ENCODE measurements at places on chromosomes 4 and X. TPM values are rescaled to one million over a fixed set of nuclear protein-coding genes. Genes with fewer than 3 reads are reported as not detected.

- DNase-seq: peak; percentile 6
Observed at GRCh38 chr4:121070696-121071639, 1.4 kb downstream of the NDNF start.

DNA sequence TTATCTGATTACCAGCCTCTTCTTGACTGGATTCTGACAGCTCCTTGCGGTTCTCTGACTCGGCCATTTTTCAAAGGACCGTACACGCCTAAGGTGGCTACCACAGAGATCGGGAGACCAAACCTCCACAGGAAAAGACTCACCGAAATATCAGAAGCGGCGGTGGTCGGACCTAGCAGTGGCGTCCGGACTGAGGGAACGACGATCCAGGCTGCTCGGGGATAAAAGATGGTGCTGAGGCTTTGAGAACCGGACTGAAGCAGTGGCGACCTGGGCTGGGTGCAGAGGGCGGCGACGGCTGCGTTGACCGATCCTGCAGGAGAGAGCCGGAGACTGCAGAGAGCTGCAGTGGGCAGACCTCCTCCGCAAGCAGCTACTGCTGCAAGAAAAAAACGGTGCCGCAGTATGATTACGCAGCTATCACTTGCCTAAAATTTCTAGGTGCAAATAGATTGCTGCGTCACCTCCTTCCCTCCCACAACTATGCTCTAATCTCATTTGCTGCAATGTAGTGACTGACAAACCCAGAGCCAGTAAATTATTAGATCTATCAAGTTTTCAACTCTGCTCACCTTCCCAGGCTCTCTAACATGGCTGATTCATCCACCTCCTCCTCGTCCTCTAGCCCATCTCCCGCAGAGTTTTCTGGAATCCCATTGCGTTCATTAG is at the start of gene NAP1L2:
NAP1L2 (minus strand) TSS at position 426 of the 669 bp plus-strand sequence; CDS start at position 67, 359 bp downstream.
- DNase-seq: peak; percentile 0

- DNase-seq: no peak
Observed at GRCh38 chr4:108204518-108204917, 35.8 kb upstream of the LEF1 start.

DNA sequence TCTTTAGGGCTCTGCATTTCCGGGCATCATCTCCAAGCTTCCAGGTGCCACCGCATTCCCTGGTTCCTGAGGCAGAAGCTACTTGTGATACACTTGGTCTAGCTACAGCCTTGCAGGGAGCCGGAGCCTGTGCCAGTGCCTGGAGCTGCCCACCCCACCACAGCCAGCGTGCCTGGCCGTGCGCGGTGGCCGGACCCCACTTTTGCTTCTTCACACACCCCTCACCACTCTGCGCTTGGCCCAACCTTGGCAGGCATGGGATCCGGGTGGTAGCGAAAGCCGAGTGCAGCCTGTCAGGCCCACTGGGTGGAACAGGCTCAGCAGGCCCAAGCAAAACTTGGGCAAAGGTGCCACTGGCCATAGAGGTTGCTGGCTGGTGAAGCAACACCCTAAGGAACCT is 823.7 kb downstream of the GLUD2 start:
- DNase-seq: no peak

- no peak for DNase-seq
Observed at GRCh38 chr4:144778364-144778763, 132.4 kb downstream of the HHIP start.

- peak; percentile 52 for DNase-seq
Observed at GRCh38 chrX:138858438-138858837, 146.9 kb upstream of the FGF13 start.

- DNase-seq: no peak
Observed at GRCh38 chr4:109648266-109648996, 54.8 kb downstream of the CASP6 start.

DNA sequence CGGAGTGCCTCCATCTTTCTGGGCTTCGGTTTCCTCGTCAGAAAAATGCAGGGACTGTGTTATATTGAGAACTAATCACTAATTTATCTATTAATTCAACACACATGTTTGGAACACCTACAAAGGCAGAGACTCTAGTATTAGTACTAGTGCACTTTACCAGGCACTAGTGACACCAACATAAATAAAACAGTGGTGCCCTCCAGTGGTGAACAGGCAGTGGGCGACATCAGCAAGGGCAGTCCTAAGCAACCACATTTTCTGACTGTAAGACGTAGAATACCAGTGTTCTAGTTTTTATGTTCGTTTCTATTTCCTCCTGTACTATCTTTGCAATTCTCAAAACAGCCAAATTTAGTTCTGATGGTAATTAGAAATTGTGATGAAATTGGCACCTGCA is 69.1 kb upstream of the UCP1 start:
- DNase-seq: peak; percentile 24

- peak; percentile 38 for DNase-seq
Observed at GRCh38 chr4:82948647-82949204, 48.2 kb downstream of the THAP9 start.

DNA sequence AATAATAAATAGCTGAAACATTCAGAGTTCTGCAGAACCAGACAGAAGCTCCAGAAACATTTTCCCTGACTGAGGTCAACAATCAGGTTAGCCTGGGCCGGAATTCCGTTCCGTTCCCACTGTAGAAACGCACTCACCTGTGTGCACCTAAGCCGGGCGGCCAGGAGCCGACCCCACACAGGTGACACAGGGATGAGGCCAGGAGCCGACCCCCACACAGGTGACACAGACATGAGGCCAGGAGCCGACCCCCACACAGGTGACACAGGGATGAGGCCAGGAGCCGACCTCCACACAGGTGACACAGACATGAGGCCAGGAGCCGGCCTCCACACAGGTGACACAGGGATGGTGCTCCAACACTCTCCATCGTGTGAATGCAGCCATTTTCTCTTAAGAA is 21.9 kb downstream of the FAT1 start:
- DNase-seq: no peak

DNA sequence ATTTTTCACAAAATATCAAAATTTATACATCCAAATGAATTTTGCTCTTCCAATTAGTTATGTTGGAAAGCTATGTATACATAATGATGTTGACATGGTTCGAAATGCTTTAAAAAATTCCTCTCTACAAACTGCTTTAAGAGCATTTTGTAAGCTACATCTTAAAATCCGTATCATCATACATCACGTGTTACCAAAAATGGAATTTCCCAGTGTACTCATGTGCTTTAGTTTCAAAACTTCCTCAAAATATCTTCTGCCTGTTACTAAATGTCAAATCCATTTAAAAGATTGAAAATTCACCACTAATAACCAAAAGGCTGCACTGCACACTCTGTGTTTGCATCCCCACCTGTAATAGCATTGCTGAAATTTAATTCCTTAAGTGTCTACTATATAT is 87.9 kb downstream of the WDFY3 start:
- DNase-seq: peak; percentile 28

DNA sequence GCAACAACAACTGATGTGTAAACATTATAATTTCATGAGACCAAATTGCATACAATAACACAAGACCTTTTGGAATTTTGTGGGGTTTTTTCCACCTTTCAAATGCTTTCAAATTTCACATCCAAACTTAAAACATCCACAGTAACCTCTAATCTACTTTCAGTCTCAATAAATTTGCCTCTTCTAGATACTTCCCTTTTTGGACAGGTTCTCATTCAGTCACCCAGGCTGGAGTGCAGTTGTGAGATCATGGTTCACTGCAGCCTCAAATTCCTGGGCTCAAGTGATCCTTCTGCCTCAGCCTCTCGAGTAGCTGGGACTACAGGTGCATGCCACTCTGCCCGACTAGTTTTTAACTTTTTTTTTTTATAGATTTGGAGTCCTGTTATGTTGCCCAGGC is 556.6 kb downstream of the NLGN4X start:
- DNase-seq: no peak

- DNase-seq: no peak
Observed at GRCh38 chr4:142155347-142155746, 519.0 kb downstream of the IL15 start.

DNA sequence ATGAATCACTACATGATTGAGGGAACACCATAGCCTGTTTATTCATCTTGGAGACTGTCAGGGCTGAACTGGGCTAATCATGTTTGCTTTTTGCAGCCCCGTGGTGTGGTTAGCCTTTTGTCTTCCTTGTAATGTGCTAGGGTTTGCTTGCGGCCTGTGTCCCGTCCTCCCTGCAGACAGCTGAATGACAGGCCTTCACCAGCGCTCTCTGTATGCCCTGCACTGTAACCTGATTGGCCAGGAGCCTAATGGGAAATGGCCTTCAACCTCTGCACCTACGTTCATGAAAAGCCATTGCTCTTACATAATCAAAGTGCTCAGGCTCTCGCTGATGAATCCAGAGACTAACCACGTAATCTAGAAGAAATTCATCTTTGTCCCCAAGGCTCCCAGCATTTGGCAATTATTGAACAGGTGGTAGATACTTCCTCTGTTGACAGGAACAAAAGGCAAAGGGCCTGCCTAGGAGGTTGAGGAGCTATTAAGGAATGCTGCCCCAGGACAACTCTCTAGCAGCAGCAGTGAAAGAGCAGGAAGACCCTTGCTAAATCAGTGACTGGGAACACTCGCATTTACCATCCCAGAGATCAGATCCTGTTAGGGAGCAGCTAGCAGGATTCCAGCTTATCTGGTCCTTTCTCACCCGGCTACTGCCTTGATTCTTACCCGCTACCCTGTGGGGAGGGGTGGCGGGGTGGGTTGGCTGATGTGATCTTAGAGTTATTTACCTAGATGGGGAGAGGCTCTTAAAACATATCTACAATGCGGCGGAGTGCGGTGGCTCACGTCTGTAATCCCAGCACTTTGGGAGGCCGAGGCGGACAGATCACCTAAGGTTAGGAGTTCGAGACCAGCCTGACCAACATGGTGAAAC is 42.3 kb upstream of the FAT1 start:
- DNase-seq: no peak

GRCh38 chrX:50161127-50161526 is 39.7 kb downstream of the AKAP4 start:
- peak; percentile 37 for DNase-seq

GRCh38 chr4:89358935-89359638 is 51.5 kb upstream of the GPRIN3 start:
- DNase-seq: peak; percentile 33

PNCK gene
- total RNA-seq: 0.32 TPM

EVC gene
- total RNA-seq: 54.4 TPM

PLAC1 gene
- 0.43 TPM for total RNA-seq

MAGEA4 gene
- not detected for total RNA-seq

VMA21 gene
- total RNA-seq: 80.3 TPM

KLB gene
- total RNA-seq: not detected

EREG gene
- total RNA-seq: 5.2 TPM

CLNK gene
- total RNA-seq: not detected

SLC10A4 gene
- under 0.01 TPM for total RNA-seq

SPANXC gene
- not detected for total RNA-seq

PLAC8 gene
- not detected for total RNA-seq
